Fibroblast of skin of right biceps (primary cell): ENCODE measurements at places on chromosomes 1 and 21.

DNA sequence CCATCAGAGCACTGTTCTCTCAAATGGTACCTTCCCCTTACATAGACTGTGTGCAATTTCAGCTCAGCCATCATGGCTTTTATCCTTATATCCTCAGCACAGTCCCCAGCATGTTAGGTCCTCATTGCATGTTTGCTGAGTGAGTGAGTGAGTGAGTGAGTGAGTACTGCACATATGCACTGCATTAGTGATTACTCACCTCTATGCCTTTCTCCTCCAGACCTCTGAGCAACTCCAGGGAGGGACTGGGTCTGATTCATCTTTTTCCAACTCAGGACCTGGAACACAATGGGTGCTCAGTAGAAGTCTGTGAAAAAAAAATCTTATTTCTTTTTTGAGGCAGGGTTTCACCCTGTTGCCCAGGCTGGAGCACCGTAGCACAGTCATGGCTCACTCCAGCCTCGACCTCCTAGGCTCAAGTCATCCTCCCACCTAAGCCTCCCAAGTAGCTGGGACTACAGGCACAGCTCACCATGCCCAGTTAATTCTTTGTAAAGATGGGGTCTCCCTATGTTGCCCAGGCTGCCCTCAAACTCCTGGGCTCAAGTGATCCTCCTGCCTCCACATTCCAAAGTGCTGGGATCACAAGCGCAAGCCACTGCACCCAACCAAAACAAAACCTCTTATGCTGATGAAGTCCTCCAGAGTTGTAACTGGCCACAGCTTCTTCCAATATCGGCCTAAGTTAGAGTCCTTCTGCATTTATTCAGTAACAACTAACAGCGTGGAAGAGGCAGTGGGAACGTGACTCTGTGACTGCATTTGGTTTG lies 23.7 kb downstream of the RNU5D-1 start:
- peak; percentile 95 for DNase-seq

GRCh38 chr1:236389253-236389652 lies 4.8 kb upstream of the EDARADD start:
- DNase-seq: no peak

DNA sequence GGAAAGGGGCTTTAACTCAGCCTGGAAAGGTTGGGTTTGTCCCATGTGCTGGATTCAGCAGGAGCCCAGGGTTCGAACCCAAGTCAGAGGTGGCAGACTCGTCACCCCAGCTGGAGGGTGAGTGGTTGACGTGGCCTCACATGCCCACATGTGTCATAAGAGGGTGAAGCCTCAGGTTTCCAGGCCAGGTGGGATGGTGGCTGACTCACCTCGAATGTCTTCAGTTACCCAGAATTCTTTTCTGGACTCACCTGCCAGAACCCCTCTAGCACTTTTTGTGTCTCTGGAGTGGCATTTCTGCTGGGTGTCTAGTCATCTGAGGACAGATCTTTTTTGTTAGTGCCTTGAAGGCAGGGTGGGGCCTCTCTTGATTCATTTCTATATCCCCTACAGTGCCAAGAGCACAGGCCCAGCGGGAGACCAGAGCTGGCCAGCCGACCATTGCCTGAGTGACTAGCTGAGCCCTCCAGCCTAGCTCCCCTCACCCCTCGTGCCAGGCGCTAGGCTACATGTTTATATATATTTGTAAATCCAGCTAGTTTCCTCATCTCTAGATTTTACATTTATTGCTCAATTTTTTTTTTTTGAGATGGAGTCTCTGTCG lies 28.1 kb downstream of the IL6R start:
- DNase-seq: no peak

GRCh38 chr21:32322103-32322502 lies 23.4 kb downstream of the MRAP start:
- no peak for DNase-seq

DNA sequence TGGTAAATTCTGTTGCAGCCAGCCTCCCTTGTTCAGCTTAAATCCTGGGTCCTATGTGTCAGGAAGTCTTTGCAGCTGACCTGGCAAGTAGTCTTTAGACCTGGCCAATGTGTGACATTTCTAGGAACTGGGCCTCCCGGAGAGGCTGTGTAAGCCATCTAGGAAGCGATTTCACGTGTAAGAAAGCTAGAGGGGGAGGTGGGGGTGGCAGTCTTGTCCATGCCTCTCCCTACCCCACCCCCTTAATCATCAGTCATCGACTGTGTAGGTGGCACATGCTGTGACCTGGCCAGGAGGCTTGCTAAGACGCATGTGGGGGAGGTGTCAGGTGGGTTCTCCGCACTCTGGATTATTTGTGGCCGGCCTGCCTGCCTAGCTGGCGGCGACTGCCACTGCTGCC lies 8.4 kb downstream of the C1orf226 start:
- no peak for DNase-seq

DNA sequence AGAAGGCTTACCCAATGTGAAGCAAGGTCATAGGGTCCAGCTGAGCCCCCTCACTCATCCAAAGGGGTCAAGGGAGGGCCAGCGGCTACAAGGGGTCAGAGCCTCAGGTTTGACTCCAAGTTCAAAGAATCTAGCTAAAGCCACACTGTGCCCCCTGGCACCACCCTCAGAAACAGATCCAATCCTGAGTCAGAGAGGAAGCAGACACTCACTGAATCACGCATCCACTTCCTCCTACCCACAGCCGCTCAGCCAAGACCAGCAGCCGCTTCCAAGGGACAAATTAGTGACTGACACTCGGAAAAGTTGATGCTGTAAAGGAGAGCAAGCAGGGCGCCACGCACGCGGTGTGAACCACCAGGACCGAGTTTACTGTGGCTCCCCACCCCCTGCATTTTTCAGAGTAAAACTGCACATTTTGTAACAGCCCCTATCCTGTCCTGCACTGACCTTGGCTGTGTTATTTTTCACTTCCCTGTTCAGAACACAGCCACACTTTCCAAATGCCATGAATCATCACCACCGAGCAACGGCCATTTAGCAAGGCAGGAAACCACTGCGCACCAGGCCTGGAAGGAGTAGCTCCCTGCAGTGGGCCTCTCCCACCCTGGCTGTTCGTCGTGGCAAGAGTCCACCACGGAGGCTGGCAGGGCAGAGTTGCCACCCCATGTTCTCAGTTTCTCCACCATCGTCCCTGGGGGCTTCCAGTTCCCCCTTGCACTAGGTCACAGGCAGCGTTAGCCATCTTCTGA lies 147.8 kb downstream of the TOMM20 start:
- DNase-seq: peak; percentile 97

DNA sequence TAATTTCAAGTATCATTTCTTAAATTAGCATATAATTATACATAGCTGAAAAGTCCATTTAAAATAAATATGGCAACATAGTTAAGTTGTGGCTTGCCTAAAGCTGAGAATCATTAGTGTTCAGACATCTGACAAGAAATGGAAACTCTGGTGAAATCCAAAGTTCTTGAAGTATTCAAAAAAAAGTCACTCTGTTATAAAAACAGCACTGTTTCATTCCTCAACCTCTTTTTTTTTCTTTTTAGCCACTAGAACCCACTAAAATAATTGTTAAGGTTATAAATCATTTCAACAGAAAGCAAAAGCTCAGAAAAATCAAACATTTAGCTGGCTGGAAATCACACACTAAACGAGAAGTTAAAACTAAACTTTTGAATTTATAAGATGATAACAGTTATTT lies 476.7 kb downstream of the LTN1 start:
- DNase-seq: peak; percentile 41

DNA sequence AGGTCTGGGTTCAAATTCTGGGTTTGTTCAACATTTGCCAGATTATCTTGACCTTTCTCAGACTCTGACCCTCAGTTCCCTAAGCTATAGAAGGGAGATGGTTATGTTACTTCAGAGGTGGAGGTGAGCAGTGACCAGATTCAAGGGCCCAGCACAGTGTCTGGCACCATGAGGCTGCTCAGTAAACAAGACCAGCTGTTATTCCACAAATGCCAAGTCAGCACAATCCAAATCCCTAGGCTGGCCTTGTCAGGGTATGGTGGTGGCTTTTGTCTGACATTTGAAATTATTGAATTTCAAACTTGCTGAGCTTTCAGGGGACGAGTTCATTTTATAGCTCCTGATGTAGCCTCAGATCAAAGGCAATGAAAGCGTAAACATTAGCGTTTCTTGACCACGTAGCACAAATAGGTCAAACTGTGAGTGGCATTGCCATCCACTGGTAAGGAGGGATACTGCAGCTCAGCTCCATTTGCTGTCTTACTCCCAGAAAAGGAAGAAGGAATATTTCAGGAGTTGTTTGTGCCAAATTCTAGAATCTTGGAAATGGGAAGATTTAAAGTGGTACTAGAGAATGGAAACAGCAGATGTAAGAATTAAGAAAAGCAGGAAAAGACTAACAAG lies 94.3 kb upstream of the EDN2 start:
- DNase-seq: peak; percentile 25

DNA sequence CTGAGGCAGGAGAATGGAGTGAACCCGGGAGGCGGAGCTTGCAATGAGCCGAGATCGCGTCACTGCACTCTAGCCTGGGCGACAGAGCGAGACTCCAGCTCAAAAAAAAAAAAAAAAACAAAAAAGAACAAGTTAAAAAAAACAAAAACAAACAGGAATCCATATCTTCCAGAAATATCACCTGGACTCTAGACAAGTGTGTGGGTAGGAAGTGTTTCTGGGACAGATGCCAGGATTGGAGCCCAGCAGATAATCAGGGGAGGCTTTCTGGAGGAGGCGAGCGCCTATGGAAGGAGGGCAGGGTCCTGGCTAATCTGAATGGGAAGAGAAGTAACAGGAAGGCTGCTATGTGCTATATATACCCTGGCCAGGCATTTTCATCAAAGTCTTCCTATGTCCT lies 43.6 kb upstream of the SYNC start:
- DNase-seq: no peak

- peak; percentile 21 for DNase-seq
Observed at GRCh38 chr1:21165076-21165475, 11.6 kb downstream of the EIF4G3 start.

DNA sequence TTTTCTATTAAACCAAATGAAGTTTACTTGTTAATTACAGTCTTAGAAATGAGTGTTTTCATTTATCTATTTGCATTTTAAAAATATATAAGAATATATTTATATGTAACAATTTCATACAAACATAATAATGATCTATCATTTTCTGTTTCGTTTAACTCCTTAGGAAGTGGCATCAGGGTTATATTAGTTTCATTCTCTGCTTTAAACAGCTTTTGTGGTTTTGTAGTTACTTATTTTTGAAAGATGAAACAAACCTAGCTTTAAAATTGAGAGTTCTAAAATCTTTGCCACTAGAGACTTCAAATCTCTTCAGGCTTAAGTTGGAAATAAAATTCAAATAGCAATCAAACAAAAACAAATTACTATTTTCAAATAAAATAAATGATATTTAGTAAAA lies 2110.6 kb downstream of the MRPL39 start:
- no peak for DNase-seq

DNA sequence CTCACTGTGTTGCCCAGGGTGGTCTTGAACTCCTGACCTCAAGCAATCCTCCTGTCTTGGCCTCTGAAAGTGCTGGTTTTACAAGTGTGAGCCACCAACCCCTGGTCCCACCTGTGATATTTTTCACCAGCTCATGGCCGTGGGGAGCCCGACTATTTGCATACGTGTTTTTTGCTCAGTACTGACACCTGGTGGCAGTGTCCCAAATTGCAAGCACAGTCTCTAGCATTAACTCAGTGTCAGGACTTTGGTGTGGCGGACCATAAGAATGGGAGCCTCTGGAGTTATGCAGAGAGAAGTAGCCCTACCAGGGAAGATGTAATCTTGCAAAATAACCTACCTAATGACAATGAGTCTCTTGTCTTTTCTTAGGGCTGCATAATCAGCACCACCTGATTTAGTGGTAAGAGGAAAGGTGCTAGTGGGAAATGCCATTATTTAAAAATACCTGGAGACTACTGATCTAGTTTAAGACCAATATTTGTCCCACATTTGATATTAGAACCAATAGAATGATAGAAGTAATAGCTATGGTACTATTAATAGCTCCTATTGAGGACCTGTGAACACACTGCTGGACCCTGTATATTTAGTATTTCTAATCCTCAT lies 305.4 kb downstream of the DISC1 start:
- no peak for DNase-seq

DNA sequence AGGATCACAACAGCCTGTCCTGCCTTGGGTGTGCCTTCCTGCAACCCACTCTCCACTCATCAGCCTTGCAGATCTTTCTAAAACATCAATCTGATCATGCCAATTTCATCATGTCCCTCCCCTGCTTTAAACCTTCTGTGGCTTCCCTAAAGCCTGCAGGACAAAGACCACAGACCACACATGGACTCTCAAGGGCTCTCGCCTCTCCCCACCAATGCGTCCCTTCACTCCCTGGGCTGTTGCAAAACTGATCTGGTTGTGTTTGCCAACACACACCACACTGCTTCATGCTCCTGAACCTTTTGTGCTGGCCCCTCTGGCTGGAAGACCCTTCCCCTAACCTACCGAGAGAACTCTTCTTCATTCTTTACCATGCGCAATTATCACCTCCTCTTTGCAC lies 72.4 kb downstream of the ITPKB start:
- DNase-seq: no peak

DNA sequence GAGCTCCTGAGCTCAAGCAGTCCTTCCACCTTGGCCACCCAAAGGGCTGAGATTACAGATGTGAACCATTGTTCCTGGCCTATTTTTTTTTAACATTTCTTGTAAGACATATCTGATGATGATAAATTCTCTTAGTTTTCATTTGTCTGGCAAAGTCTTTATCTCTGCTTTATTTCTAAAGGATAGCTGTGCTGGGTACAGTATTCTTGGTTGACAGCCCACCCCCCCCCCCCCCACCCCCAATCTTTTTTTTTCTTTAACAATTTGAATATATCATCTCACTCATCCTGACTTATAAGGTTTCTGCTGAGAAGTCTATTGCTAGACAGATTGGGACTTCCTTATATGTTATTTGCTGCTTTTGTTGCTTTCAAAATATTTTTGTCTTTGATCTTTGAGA lies 51.3 kb downstream of the PKN2 start:
- no peak for DNase-seq

DNA sequence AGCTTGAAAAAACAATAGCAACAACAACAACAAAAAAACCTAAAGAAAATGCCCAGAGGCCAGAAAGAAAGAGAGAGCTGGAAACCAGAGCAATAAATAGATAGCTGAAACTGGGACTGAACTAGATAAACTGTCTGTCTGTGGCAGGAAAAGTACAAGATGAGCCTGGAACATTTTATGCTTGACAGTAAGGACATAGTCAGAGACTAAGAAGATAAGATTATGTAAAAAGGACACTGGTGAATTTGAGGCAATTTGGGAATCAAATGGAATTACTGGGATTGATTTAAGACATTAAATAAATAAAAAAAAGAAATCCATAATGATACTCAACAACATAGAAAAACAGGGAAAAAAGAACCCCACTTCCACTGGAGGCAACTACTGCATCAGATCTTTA lies 1.7 kb upstream of the KIFAP3 start:
- DNase-seq: no peak

GRCh38 chr21:42650033-42650370 lies 3.4 kb upstream of the PDE9A start:
- no peak for DNase-seq

- DNase-seq: peak; percentile 54
Observed at GRCh38 chr1:77407738-77408375, 126.0 kb downstream of the AK5 start.

GRCh38 chr1:84398175-84399155 lies at the start of gene DNASE2B:
DNASE2B (plus strand) TSS chr1:84398484; CDS start chr1:84398565, 81 bp downstream.
- no peak for DNase-seq
